ENCODE measurements at places on chromosomes 7 and 10. TPM values are rescaled to one million over a fixed set of nuclear protein-coding genes. Genes with fewer than 3 reads are reported as not detected.

SPDYE11 gene
- polyA plus RNA-seq: not detected

ACBD5 gene
- polyA plus RNA-seq: 7.8 TPM

FKBP6 gene
- polyA plus RNA-seq: not detected

EPHB6 gene
- polyA plus RNA-seq: 4.5 TPM

ARL5B gene
- 2.7 TPM for polyA plus RNA-seq

TMEM248 gene
- 169 TPM for polyA plus RNA-seq

TMEM270 gene
- polyA plus RNA-seq: not detected

FAM237B gene
- polyA plus RNA-seq: not detected

PAPSS2 gene
- 136 TPM for polyA plus RNA-seq

ST8SIA6 gene
- 0.07 TPM for polyA plus RNA-seq

PLAC9 gene
- 19.3 TPM for polyA plus RNA-seq

SHTN1 gene
- polyA plus RNA-seq: 5.0 TPM

ST7 gene
- polyA plus RNA-seq: 23.2 TPM

HOXA10 gene
- polyA plus RNA-seq: 59.6 TPM

SDHAF3 gene
- polyA plus RNA-seq: 3.9 TPM

EDRF1 gene
- polyA plus RNA-seq: 20.1 TPM

ZCWPW1 gene
- polyA plus RNA-seq: 2.2 TPM

GALNT11 gene
- 28.8 TPM for polyA plus RNA-seq

GIMAP5 gene
- polyA plus RNA-seq: not detected

IDI2 gene
- polyA plus RNA-seq: not detected

LOXL4 gene
- polyA plus RNA-seq: 67.9 TPM

WNT8B gene
- 0.04 TPM for polyA plus RNA-seq

CFAP70 gene
- polyA plus RNA-seq: 0.37 TPM

CALHM1 gene
- polyA plus RNA-seq: not detected

LRRC17 gene
- polyA plus RNA-seq: 2.4 TPM

DGKI gene
- polyA plus RNA-seq: 1.3 TPM

ASL gene
- 57.2 TPM for polyA plus RNA-seq

SPDYE9 gene
- polyA plus RNA-seq: not detected

ADCY1 gene
- 0.12 TPM for polyA plus RNA-seq

CLDN12 gene
- 61.8 TPM for polyA plus RNA-seq

MAGI2 gene
- 1.2 TPM for polyA plus RNA-seq

PNLIP gene
- not detected for polyA plus RNA-seq

AKR1C8 gene
- polyA plus RNA-seq: not detected

MOGAT3 gene
- polyA plus RNA-seq: not detected

C7orf33 gene
- not detected for polyA plus RNA-seq

OPN1SW gene
- not detected for polyA plus RNA-seq

TUBAL3 gene
- not detected for polyA plus RNA-seq

PRSS2 gene
- polyA plus RNA-seq: not detected

IKZF1 gene
- polyA plus RNA-seq: not detected

CISD1 gene
- polyA plus RNA-seq: 57.1 TPM

MEOX2 gene
- not detected for polyA plus RNA-seq

FAM25A gene
- not detected for polyA plus RNA-seq

ARHGAP12 gene
- polyA plus RNA-seq: 7.5 TPM

ETV1 gene
- polyA plus RNA-seq: 5.4 TPM

PNLIPRP2 gene
- polyA plus RNA-seq: not detected

RHEB gene
- polyA plus RNA-seq: 45.4 TPM

FAM25G gene
- polyA plus RNA-seq: not detected

DLX5 gene
- polyA plus RNA-seq: not detected

BUD23 gene
- polyA plus RNA-seq: 69.8 TPM

AS3MT gene
- polyA plus RNA-seq: 3.0 TPM

All from BJ (cell line).